DND-41 (cell line): ENCODE measurements at places on chromosomes 2 and 18.

- no peak for DNase-seq
These were observed 12.5 kb downstream of the NPC1 start for GRCh38 chr18:23573626-23574431.

GRCh38 chr2:72289736-72290135, 142.1 kb upstream of the CYP26B1 start:
- DNase-seq = no peak

- DNase-seq = no peak
These were observed 307.5 kb upstream of the HS6ST1 start for GRCh38 chr2:128625963-128626759.

DNA sequence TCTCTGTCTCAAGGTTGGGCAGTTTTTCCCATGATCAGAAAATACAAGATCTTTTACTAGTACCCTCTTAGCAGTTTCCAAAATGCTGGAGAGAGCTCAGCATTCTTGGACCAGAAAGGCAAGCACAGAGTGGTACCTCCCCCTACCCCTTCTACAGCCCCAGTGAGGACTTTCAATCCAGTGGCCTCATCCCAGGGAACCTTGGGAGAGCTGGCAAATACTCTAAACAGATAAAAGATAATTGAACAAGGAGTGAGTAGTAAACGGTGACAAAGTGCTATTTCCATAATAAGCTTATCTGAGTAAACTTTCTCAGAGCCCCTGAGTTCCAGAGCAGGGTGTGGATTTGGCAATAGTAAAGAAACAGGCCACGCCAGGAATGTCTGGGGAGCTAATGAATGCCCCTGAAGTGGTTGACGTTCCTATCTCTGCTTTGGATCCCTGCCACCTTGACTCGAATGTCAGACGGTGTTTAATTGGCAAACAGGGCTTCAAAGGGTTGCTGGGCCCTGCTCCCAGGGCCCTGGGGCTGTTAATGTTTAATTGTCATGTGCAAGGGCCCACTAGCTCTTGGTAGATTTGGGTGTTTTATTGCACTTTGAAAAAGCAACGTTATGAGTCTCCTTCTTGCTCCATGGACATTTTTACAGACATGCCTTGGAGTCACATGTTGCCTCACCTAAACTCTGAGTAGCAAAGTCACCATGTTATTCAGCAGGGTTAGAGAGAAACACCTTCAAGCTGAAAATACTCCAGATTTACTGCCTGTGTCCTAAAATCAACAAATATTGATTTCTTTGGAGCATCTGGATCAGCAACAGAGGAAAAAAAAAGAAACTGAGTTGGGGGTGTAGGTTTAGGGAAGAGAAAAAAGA, 239.9 kb downstream of the CYRIA start:
- no peak for DNase-seq

GRCh38 chr2:106664669-106665068, 177.5 kb downstream of the CD8B2 start:
- DNase-seq = no peak

DNA sequence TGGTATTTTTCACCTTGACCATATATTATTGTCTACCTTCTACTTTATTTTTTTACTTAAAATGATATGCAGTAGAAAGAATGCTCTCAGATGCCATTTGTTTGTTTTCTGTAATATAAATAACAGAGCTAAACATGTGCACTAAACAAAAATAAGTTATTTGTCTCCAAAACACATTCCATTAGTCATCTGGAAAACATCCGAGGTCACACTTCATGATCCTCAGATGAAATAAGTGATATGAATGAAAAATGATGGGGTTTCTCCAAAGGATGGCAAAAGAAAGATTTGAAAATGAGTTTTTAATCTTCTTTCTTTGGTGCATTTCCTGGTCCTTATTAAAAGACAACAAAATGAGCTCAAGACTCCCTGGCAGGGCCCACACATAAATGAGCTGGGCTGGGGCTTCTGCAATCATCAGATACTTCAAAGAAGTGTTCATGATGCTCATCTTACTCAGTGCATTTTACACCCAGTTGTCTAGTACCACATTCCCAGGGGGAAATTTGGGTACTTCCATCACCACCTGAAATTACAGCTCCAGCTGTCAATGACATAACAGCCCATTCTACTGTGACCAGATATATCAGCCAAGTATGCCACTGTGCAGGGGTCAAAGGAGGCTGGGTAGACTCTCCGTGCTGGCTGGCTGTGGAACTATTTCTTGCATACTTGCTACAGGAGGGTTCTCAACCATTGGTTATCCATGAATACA, 283.5 kb downstream of the PID1 start:
- no peak for DNase-seq

DNA sequence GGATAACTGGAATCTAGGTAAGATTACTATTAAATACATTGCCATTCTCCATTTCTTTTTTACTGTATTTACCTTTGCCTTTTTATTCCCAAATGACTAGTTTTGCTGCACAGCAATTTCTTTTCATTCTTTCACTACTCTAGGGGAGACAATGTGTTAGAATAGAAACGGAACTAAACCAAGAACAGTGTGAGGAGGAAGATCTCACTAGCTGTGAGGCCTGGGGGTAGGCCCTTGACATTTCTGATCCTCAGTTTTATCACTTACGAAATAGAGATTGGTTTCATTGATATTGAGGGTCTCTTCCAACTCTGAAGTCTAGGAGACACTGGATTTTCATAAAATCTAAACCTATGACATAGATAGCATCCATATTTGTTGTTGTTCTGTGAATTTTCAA, 191.1 kb downstream of the IKZF2 start:
- no peak for DNase-seq

GRCh38 chr18:75586130-75586889, 158.8 kb upstream of the SMIM21 start:
- DNase-seq = no peak

- DNase-seq = peak; percentile 59
These were observed 1.1 kb downstream of the IGFBP5 start for GRCh38 chr2:216694082-216694825.

DNA sequence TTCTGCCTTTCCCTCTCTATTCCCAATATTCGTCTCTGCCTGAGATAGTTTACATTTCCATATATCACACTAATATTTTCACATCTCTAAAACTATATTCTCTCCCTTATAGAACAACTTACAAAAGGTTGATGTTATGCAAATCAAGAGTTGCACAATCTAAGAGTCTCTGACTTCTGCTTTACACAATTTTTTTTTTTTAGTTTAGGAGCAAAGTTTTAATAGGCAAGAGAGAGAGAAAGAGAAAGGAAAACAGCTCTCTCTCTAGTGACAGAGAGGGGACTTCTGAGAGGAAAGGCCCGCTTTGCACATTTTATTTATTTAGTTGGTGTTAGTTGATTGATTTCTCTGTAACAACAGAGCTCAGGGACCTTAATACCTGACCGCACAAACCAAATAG, 380.2 kb downstream of the TXNL1 start:
- no peak for DNase-seq

DNA sequence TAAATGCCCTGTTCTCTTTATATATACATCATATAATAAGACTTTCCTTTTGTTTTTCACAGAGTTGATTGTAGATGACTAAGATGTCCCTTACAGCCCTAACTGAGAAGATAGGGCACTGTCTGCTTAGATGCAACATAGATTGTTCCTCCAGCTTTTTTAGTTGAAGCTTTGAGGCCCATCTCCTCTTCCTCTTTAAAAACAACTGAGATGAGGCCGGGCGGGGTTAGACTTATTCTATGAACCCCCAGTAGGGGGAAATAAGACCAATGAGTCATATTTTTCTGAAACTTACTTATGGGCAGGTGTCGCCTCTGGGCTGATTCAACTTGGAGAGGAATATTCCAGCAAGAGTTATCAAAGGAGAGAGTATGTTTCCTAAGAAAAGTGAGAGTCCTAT, 84.6 kb downstream of the FBXO15 start:
- no peak for DNase-seq

GRCh38 chr2:99348173-99348572, 11.0 kb downstream of the EIF5B start:
- no peak for DNase-seq

DNA sequence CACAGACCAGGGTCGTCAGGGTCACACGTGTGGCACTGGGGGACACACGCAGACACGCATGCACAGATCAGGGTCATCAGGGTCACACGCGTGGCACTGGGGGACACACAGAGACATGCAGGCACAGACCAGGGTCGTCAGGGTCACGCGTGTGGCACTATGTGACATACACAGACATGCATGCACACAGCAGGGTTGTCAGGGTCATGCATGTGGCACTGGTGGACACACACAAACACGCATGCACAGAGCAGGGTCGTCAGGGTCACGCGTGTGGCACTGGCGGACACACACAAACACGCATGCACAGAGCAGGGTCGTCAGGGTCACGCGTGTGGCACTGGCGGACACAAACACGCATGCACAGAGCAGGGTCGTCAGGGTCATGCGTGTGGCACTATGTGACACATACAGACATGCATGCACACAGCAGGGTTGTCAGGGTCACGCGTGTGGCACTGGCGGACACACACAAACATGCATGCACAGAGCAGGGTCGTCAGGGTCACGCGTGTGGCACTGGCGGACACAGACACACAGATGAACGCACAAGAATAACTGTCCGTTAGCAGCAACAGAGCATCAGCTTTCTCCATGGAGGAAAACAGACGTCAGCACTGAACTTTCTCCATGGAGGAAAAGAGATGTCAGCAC, 34.9 kb downstream of the HDAC4 start:
- DNase-seq = no peak

GRCh38 chr2:239192456-239192855, 208.4 kb downstream of the HDAC4 start:
- no peak for DNase-seq

GRCh38 chr18:35962320-35962719, 10.2 kb upstream of the RMP24 start:
- DNase-seq = no peak

GRCh38 chr2:107025291-107025857, 139.4 kb upstream of the ST6GAL2 start:
- no peak for DNase-seq

GRCh38 chr2:107589079-107589491, 237.6 kb upstream of the RGPD4 start:
- no peak for DNase-seq

DNA sequence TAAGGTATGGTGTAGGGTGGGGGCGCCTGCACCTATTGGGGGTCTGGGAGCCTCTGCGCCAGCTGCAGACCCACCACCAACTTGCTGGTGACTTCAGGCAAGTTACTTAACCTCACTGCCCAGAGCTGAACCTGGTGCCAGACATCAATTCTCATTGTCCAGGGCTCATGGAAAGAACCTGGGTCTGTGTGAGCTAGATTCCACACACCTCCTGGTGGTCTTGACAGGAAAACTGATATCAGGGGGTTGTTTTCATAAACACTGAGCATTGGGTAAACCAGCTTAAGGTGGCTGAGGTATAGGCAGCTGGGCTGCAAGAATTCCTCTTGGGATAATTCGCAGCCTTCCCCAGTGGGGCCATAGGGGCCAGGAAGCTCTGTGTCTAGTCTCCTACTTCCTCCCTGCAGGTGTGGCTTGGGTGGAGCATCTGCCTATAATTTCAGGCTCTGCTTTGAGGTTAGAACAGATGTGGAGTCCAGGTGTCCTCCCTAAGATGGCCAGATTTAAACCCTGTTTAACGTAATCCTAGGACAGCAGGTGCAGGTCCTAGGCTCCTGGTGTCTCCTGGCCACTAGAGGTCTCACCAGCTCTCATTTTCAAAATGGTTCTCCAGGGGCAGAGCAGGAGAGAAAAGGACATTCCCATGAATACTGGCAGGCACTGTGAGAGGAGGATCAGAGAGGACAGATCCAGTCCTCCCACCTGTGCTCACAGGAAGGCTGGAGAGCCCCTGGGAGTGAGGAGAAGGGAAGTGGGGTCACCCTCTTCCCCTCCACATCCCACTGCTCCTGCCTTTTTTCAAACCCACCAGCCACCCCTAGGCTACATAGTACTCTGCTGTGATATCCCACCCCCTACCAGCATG, 100.4 kb upstream of the SMAD2 start:
- peak; percentile 29 for DNase-seq

DNA sequence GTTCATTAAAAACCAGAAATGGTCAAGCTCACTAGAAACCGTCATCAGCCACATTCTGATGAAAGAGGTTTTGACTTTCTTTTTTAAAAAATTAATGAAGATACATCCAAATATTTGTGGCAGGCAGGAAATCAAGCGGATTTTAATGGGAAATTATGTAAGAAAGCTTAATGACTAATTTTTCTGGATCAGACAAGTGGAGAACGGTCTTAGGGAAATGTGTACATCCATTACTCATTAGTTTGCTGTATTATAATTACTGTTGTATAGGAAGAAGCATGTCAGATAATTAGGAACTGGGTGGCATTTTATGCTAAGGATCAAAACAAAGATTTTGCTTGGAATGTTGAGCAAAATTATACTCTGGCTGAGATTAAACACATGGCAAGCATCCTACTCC, 39.4 kb downstream of the AGAP1 start:
- DNase-seq = no peak

- no peak for DNase-seq
These were observed 88.5 kb downstream of the RAB3GAP1 start for GRCh38 chr2:135140606-135141005.
